ENCODE measurements at places on chromosomes 7 and 10.

GRCh38 chr7:8881916-8882315 lies 448.5 kb downstream of the NXPH1 start:
- no peak for DNase-seq

GRCh38 chr10:26642896-26643653 lies 54.4 kb upstream of the PDSS1 start:
- no peak for DNase-seq

- DNase-seq = peak; percentile 15
These were observed 48.4 kb downstream of the TES start for GRCh38 chr7:116258734-116259133.

DNA sequence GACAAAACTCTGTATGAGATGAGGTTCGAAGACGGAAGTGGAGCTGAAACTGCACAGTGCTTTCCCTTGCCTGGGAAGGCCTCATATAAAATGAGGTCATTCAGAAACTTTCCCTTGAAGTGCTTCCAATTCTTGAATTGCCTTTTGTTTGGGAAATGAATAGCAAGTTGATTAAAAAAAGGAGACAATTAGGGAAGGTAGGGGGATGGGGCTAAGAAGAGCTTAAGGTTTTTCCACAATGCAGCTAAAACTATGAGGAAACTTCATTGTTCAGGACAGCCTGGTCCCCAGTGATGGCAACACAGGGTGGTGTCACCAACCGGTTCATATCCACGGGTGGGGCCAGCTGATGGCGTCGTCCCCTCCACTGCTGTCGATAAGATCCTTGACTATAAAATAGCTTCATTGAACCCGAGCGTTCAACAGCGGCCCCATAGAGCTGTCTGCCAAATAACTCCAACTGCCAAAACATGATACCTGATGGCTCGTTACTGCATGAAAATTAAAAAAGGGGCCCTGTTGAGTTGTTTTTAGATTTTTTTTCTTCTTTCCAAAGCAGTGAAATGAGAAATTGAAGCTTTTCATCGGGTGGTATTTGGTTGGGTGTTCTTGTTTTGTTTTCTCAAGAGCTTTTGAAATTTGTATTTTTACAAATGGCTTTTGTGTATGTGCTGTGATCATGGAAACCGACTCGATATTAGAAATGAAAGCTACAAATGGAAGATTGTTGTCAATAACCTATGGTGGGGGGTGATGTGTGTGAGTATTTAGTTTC lies 2.8 kb upstream of the CELF2 start:
- no peak for DNase-seq

DNA sequence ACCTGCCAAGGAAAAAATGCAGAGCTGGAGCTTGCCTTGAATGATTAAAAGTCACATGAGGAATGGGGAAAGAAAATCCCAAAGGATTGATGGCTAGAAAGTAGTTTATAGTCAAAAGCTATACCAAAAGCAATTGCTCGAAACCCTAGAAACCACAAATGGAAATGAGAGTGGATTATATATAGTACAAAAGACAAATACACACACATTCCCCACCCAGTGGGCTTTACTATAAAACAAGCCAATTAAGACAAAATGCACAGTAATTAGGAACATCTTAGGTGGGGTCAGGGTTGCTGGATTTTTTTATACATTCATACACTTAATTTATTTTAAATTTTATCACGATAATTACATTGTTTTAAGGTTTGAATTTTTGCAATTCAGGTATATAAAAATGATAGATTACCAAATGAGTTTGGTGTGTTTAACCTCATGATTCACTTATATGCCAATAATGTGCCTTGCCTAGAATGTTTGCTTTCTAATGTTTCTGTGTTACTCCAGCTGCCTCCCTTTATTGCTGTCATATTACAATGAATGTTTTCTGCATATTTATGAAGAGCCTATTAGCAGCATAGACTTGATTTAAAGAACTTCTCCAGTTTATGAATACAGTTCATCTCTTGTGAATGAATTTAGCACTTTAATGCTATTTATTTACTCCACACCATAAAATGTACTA lies 421.3 kb downstream of the EXOC4 start:
- no peak for DNase-seq

DNA sequence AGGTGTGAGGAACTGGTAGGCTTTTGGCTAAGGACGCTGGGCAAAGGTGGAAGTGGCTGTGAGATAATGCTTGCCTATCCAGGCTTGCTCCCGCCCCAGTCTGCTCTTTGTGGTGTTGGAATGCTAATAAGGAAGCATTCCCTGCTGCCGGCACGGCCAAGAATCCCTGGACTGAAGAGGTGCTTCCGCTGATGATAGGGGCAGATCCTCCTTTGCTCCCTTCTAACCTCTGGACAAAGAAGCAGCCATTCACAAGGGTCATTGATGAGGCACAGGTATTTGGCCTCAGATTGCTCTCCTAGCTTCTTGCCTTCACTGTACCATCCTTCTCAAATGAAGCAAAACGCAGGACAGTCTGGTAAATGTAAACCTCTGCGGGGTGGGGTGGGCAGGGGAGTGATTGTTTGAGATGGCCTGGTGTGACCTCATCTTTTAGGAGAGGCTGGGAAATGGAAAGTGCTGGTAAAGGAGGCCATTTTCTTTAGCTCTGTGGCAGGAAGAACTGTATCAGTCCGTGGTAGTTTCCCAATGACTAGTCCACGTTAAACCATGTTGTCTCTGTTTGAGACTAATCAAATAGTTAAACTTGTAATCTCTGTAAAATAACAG lies 1.7 kb downstream of the PGAM1 start:
- DNase-seq = no peak

DNA sequence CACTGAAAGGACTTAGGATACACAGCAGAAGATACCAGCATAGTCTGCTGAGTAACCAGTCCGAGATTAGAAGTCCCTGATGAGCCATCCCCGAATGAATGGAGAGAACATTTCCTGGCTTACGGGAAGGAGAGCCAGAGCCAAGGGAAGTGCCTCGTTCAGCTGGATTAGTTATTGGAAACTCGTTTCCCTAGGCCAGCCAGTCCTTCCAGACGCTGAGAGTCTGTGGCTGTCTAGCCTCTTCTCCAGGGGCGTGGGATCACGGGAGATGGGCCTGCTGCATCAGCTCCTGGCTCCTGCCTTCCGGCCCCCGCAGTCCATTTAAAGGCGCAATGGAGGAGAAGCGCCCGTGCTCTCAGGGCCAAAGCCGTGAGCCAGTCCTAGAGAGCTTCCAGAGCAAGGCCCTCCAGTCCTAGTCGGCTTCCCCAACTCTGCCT lies 712.8 kb downstream of the PARD3 start:
- no peak for DNase-seq

DNA sequence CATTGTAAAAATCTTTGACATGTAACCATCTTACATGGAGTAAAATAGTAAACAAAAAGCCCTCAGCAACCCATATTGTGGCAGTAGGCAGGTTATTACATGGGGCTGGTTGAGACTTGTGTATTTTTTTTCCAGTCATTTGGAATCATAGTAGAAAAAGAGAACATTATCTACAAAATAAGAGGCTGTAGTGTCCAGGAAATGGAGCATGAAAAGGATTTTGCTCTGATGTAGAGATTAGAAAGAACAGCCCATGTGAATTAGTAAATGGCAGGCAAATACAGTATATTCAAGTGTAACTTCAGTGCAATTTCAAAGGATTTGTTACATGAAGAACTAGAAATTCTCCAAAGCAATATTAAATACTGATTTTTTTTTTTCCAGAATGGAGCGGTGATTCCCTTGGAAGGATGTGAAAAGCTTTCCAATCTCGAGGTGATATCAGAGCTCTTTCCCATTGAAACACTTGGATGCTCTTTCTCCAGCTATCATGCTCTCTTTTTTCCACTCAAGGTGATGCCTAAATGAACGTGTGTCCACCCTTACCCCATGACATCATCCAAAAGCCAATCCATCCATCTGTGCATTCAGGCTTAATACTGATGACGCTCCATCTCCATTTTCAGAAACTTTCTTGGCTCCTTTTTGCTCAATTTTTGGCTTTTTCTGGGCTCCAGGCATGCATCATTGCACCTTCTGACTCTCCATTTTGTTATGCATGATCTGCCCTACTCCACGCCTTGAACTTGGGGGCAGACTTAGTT lies 1034.7 kb downstream of the TYW1 start:
- no peak for DNase-seq

DNA sequence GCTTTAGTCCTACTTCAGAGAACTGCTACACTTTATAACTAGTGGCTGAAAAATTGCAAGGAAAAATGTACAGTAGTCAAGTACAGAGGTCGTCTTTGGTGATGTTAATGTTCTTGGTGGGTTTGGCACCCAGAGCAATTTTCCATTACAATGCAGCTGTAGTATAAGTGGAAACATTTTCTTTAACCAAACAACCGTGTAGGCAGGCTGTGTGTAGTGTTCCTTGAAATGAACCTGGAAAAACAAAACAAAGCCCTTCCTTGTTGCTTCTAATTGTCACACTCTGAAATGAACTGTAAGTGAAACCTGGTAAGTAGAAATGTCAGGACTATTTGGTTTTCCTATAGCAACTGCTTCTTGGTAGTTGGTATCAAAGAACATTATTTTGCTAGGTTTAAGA lies 256.9 kb downstream of the MDFIC start:
- no peak for DNase-seq

DNA sequence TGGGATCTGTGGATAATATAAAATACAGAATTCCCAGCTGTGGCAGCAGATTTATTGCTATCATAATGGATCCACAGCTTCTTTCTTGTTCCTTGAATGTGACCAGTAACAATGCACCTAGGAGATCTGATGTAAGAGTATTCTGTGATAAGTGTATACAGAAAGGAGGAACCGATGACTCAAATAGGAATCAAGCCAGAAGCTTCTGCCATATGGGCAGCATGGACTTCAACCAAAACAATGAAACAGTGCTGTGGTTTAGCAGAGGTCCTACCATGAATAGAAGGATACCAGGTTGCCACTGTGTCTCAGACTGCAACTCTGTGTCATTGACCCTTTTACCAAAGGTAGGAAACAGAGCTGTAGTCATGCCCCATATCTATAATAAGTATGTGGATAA lies 81.8 kb downstream of the PTPRZ1 start:
- DNase-seq = no peak

DNA sequence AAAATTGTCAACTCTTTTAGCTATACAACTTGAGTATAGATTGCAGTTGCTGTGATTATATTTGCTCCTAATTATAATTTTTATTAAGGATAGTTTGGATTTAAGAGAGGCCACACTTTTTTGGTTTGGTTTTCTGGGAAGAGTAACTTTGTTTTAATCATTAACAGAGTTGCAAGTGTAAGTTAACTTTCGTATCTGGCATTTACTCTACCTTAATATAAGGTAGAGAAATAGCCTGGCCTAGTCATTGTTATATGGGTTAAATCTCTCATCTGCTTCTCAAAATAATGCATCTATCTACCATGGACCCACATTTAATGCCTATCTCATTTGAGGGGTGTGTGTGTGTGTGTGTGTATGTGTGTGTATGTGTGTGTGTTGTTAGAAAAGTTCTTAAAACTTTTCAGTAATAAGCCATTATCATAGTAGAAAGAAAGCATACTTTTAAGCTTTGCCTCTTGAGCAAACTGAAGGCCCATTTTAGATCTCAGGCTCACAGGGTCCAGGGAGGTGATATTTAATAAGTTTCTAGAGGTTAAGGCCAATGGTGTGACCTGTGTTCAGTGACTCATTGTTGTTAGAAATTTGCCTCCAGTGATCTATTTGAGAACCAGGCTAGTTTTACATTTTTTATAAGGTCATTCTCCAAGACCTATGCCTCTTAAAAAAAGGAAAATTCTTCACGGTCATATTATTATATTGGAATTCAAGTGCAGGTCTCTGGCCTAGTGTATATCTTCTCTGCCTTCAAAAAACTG lies 10.9 kb upstream of the TEX47 start:
- no peak for DNase-seq

DNA sequence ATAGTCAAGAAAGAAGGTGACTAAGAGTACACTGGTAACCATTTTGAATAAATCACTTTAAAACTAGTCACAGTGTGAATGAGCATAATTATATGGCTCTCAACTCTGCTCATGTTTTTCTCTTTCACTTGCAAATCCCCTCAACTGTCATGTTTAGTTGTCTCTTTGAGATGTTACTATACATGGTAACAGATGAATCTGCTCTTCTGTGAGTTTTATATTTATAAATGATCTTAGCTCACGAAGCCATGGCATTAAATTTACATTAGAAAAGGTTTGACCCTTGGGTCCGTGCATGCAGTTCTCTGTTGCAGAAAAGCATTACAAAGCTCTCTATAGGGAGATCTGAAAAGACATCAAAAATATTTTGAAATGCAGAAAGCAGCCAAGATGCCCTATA lies 33.0 kb upstream of the LRRTM3 start:
- DNase-seq = no peak

DNA sequence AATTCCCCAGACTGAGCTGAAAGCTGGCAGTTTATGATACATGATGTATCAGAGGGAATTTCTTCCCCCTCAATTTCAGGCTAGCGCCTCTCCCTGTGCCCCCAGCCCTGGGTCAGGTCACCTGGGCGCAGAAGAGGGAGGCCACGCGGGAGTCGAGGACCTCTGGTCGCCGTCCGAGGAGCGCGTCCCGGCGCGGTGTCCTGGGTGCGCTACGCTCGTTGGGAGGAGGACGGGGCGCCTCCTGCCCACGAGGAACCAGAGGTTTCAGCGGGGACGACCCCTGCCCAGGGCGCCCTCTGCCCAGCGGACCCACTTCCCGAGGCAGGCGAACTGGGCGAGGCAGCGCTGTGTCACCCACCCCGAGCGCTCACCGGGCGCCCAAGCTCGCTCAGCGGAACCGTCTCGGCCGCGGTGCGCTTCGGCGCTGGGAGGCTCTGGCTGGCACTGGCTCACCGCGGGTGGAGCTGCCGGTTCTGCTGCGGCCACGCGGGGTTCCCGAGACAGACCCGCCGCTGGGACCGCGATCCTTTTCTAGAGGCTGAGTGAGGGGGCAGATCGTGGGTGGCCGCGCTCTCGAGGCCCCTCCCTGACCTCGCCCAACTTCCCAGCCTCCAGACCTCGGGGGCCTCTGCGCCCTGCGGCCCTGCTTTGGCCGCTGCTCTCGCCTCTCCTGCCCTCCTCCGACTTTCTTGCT lies at the start of gene FAM237B:
TSS of gene FAM237B (minus strand) at position 504 of the 694 bp plus-strand sequence. CDS start 1,556 bp downstream, outside the sequence.
- no peak for DNase-seq

GRCh38 chr10:2509081-2509531 lies 558.2 kb upstream of the PFKP start:
- DNase-seq = no peak

DNA sequence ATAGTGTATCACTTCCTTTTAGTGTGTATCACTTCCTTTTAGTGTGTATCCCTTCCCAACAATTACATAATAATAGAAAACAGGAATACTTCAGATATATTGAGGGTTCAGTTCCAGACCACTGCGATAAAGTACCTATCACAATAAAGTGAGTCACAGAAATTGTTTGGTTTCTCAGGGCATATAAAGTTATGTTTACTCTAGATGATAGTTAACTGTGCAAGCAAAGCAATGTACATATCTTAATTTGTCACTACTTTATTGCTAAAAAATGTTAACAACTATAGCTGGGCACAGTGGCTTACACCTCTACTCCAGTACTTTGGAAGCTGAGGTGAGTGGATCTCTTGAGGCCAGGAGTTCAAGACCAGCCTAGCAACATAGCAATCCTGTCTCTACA lies 938.4 kb downstream of the CCSER2 start:
- no peak for DNase-seq
